ENCODE measurements at places on chromosomes 3 and 15.

- DNase-seq: no peak
Observed at GRCh38 chr15:74863239-74864056, 9.7 kb downstream of the SCAMP2 start.

- peak; percentile 44 for DNase-seq
Observed at GRCh38 chr15:20341901-20342600, 199.5 kb downstream of the GOLGA6L6 start.

DNA sequence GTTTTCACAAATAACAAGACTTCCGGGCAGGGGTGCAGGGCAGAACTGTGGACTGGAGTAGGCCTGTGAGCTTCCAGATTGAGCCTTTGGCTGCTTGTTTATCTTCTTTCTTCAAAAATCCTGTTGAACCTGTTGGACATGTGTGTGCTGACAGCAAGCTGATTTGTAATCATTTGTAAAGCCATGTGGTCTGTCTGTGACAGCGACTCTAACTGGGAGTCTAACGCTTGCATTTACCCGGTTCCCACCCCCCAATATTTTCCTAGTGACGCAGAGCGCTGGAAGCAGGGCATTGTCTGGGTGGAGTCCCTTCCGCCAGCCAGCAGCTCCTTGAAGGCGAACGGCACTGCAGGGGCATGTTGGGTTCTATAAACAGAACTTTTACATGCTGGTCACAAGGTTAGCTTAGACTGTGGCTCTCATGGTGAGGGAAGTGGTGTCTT is 85.7 kb upstream of the MYZAP start:
- DNase-seq: no peak

DNA sequence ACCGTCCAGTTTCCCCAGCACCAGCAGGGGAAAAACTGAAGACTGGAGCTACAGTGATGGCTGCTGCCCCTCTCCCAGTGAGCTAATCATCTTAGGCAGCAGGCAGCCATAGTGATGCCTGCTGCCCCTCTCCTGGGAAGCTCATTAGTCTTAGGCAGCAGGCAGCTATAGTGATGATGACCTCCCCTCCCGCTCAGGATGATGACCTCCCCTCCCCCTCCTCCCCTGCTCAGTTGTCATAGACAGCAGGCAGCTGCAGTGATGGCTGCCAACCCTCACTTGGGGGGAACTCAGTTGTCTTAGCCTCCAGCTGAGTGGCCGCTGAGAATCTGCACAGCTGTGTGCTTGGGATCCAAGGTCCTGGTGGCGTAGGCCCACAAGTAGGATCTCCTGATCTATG is 80.9 kb upstream of the MANF start:
- DNase-seq: no peak

DNA sequence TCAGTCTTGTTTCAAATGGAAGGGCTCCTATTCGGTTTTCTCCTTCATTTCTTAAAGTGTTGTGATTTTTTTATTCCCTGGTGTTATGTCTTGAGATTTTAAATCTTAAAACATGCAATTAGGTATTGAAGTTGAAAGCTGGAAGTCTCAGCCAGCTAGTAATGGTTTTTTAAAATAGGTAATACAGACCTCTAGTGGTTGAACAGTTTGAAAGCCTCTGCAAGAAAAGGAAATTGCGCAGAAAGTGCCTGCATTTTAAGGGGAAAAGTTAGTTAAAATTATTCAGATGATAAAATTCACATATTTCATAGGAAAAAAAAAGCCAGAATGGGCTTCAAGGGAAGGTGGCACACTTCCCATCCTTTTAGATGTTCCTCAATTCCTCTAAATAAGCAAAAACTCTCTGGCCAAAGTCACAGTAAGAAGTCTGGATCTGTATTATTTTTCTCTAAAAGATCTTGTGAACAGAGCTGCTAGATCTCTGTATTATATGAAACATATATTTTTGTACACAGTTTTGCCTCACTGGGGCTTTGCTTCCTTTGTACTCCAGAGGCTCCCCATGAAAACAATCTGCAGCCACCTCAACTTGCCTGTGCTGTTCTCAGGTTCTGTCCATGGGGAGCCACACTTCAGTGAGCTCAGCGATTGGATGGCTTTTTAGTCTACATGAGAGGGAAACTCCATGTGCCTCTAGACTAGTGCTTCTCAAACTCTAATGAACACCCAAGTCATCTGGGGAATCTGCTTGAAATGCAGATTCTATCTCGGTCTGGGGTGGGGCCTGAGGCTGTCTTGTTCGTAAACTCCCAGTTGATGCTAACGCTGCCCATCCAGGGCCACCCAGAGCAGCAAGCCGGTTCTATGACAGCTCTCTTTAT is 21.5 kb downstream of the AGTR1 start:
- DNase-seq: no peak

- DNase-seq: no peak
Observed at GRCh38 chr3:21752749-21753347, 1.8 kb upstream of the ZNF385D start.

DNA sequence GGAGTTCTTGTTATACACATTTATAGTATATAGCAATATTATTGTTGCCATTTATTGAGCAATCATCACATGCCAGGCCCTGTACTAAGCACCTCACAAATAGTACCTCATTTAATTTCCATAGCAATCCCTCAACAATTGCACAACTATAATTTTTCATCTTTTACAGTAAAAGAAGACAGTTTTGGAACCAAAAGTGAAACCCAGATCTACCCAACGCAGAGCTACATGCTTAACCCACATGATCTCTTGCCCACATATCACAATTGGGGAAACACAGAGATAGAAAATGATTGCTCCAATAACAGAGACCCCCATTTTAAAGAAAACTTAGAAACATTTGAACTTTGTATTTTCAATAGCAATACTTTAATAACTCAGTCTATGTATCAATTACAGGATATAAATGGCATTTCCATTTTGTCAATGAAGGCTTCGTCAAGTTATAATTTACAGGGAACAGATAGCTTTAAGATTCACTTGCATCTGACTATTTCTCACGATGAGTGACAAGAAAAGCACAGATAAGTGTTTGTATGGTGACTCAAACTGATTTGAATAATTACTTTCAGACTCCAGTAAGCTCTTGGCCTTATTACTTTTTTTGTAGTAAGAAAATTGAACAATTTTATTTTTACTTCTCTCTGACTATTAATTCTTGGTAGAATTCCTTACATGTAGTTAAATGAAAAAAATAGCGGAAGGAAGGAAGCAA is 38.7 kb upstream of the CCDC50 start:
- DNase-seq: no peak

- DNase-seq: no peak
Observed at GRCh38 chr3:18033581-18034108, 291.2 kb upstream of the TBC1D5 start.

- no peak for DNase-seq
Observed at GRCh38 chr15:92714077-92714476, 58.5 kb upstream of the FAM174B start.

DNA sequence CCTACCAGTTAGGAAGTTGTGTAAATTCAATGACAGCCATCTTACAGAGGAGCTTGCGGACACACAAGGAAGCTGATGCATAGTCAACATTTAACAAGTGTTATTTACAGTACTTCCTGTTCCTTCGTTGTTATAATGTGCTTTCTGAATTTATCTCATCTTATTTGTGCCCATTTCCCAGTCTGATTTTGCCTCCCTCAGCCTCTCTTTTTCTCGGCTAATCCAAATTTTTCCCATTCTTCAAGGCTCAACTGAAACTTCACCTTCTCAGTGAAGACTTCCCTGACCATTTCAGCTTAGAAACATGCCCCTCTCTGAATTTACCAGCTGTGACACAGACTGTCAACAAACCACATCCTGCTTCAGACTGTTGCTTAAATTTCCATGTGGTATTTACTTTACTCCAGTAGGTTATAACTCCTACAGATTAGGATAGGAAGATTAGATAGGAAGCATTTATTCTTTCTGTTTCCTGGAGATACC is 55.7 kb upstream of the CP start:
- no peak for DNase-seq

DNA sequence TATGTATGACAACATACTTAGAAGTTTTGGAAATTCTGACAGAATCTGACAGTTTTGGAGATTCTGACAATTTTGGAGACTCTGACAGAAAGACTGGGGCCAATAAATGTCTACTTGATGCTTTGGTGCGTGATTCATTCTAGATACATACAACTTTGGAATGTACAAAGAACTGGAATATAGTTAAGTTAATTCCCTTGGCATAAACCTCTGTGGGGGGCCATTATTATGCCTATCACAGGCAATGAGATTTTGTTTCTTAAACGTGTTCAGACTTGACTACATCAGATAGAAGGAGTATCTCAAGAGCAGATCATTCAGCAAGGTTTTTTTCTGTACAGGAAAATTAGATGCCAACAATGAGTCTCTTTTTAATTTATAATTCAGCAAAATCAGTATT is 617.6 kb upstream of the ZNF717 start:
- DNase-seq: no peak

DNA sequence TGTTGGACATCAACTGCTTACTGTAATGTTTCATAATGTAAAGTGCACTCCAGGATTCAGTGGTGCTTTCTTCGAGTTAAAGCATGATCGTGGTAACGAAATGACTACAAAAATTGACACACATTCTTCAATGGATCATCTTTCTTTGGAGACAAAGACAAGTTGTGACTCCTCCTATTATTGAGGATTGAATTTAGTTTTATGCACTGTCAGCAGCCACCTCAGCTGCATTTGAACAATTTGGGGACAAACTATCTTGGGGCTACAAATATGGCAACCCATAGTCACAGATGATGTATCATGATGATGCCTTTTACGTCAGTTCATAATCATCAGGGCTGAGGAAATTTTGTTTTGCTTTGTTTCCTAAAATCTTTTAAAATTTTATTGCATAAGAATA is 140.2 kb upstream of the ICE2 start:
- DNase-seq: no peak

Data from activated T-cell treated with anti-CD3 and anti-CD28 coated beads, Interleukin-2, amount 50 U/mL, for 24 hours (primary cell).